ENCODE measurements at places on chromosomes 12 and 14.

- no peak for DNase-seq
Observed at GRCh38 chr12:80798281-80798680, 81.6 kb downstream of the MYF5 start.

GRCh38 chr12:117212563-117213190 is 22.4 kb upstream of the FBXO21 start:
- DNase-seq = peak; percentile 60

DNA sequence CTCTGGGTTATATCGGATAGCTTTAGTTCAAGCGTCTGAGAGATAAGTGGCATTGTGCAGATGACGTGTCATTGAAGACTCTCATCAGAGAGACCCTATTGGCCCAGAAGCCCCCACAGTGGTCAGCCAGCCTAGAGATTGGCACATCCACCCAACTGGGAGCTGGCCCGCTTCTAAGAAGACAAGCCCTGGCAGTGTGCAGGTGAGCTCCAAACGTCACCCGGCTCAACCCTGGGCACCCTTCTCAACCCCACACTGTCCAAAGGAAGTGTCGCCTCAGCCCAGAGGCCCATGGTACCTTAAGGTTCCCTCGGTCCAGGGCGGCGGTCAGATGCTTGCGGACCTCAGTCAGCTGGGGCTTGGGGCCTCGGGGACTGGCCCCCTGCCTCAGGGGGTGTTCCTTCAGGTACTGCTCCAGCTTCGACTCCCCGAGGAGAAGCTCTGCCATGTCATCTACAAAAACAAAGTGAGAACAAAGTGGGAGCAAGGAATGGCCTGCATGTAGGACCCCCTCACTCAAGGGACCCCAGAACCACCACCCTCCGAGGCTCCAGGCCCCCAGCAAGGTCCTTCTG is 30.3 kb downstream of the TTC7B start:
- no peak for DNase-seq

DNA sequence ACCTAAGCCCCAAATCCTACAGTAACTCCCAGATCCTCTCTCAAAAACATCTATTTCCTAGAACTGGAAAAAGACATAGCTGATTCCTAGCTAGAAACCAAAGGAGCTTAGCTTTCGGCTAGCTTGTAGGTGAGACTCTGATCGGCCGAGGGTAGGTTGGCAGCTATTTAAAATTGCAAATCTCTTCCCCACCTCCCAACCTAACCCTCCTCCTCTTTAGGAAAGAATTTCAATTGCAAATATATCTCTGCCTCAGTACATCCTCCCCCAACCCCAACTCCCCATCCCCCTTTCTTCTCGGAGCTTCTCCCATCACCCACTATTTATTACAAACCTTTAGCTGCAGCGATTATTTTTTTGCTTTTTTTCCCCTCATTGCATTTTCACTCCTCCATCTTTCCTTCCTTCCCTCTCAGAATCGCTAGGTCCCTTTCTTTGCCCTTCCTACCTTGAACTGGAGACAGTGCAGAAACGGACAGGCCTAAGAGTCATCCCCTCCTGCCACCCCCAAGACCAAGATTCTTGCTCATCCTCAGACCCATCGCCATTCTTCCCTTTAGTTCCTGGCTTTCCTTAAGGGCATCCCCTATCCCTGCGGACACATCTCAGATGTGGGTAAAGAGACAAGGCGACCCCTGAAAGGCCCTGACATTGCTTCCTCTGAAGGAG is 13.4 kb downstream of the ZFHX2 start:
- no peak for DNase-seq

GRCh38 chr12:55051197-55051947 is 31.6 kb downstream of the NEUROD4 start:
- no peak for DNase-seq

DNA sequence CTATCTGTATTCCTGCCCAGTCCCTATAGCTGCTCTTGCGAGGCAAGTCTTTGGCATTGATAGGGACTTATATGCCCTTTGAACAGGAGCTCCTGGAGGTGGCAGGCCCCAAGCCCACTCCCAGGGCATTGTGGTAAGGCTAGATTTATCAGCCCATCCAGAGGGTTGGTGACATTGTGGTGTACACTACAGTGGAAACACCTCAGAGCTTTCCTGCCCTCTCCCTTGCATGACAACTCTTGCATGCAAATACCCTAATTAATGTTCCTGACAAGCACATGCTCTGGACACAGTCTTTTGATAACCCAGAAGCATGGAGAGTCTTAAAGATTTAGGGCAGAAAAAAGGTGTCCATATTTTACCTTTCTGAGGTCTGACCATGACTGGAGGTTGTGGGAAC is 815 bp upstream of the RIPK3 start:
- DNase-seq = no peak
